Hindlimb muscle (tissue), 1 donor: ENCODE measurements at places on chromosomes 2 and 18.
A peak's percentile ranks its signal among the peaks of the same experiment; 100 is the strongest.

DNA sequence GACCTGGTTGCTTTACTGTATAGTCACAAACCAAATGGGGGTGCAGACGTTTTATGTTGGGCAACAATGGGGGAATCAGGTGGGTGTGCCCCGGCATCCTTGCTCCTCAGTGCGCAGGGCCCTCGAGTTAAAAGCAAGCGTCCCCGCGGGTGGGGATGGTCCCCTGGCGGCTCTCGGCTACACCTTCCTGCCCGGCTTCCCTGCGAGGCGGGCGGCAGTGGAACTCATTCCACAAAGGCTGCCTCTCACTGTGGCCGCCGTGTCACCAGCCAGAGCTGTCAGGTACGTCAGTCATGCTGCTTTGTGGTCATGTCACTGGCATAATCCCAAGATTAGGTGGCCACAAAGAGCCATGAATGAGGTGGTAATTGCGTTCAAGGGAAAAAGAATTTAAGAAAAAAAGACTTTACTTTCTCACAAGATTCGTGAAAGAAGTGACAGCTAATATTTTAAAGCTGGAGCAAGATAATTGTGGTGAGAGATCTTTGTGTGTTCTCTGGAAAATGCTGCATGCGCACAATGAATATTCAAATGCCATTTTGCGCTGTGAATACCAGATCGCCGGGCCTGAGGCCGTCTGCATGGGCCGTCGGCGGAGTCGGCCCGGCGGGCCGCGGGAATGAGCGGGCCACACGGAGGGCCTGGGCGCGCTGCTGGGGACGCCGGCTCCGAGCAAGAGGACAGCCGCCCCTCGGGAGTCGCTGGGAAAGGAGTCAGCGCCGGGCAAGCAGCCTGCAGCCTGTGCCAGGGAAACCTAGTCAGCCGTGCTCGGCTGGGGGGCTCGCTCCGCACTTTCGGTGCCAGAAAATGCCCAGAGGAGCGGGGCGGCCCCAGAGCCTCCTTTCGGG, 82.3 kb upstream of the LDLRAD4 start:
- peak; percentile 19 for DNase-seq

GRCh38 chr2:166417669-166418068, 41.9 kb upstream of the SCN9A start:
- DNase-seq, result peak; percentile 13

DNA sequence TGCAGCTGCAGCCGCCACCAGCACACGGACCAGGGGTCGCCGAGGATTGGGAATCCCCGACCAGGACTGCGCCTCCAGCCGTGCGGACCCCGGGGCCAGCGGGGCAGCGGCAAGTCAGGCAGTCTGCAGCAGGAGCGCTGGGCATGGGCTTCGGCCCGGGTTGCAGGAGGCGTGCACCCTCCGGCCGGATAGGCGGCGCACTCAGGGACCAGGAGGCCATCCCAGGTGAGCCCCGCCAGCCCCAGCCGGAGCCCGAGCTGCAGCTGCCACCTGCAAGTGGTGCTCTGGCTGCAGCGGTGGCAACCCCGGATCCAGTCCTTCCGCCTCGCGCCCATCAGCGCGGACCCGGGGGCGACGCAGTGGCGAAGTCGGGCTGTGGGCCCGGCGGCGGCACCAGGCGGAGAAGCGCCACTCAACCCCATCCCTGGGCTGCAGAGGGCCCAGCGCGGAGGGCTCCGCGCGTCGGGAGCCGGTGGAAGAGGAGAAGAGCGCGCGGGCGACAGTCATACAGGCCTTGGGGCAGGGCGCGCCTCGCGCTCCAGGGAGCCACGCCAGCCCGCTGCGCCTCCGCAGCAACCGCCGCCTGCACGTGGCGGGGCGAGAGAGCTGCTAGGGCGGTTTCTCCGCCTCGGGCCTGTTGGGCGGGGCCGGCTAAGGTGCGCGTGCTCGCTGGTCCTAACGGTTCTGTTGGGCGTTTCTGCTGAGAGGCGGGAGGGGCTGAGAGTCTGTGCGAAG, 73.8 kb downstream of the RPIA start:
- DNase-seq, result peak; percentile 24

- no peak for DNase-seq
Observed at GRCh38 chr2:39547811-39548719, 111.0 kb upstream of the MAP4K3 start.
